ENCODE measurements at places on chromosomes 6 and 20.

GRCh38 chr20:10780901-10781300 is 107.1 kb upstream of the JAG1 start:
- no peak for DNase-seq

- peak; percentile 36 for DNase-seq
Measured at GRCh38 chr6:108565893-108566292, 5.2 kb downstream of the FOXO3 start.

GRCh38 chr6:35401514-35401913 is 50.6 kb upstream of the FANCE start:
- DNase-seq = no peak

DNA sequence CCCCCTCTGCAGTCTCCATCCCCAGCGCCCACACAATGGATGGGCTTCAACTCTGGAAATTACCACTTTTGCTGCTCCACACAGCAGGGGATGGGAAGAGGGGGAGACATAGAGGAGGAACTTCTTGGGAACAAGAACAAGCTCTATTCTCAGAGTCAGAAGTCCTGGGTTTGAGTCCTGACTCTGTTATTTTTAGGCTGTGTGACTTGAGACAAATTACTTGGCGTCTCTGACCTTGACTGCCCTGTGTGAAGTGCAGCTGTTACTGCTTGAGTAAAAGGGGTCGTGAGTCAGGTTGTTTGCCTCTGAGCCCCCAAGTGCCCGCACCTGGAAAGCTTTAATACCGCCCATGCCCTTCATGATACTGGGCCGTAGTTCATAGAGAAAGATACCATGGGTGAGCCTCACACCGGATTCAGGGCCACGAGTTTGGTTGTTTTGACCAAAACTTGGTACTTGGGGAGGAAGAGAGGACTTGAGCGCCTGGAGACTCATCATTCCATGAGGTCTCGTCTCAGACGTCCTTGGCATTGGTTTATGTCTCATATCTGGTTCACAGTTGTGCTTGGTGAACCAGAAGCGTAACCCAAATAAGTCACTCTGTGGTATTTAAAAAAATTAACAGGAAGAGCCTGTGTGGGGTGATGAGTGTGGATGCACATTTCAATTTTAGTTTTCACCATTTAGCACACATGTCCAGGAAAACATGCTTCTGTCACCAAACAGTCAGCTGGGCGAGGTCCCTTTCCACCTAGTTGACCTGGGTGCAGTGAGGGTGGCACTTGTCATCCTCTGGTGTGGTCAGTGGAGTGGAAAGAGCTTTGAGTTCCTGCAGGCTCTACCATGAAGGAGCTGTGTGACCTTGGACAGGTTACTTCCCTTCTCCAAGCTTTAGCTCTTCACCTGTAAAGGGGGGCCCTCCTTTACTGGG is 75.6 kb downstream of the CDC5L start:
- no peak for DNase-seq

GRCh38 chr20:8867038-8867740 is 201.7 kb upstream of the PLCB4 start:
- no peak for DNase-seq

GRCh38 chr20:62363920-62364851 is 2.9 kb downstream of the LAMA5 start:
- DNase-seq = no peak

All from CD4-positive, alpha-beta T cell treated with Interleukin-12 subunit alpha and Interleukin-12 subunit beta, for 1 hour (primary cell).